ENCODE measurements at places on chromosomes 6 and 20. TPM values are rescaled to one million over a fixed set of nuclear protein-coding genes. Genes with fewer than 3 reads are reported as not detected.

- no peak for DNase-seq
These were observed 59.6 kb downstream of the DHX35 start for GRCh38 chr20:39021748-39022147.

Gene GDAP1L1
- polyA plus RNA-seq: not detected

Gene GPLD1
- polyA plus RNA-seq: 0.41 TPM

DNA sequence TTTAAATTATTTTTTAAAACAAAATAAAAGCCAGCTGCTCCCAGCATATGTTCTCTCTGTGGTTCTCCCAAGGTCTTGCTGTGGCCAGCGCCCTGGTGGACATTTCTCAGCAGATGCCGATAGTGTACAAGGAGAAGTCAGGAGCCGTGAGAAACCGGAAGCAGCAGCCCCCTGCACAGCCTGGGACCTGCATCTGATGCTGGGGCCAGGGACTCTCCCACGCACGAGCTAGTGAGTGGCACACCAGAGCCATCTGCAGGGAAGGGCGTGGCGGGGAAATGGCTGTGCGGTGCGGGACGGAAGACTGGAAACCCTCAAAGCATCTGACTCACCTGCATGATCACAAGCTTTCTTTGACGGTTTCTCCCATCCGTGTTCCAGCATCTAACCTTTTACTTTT, 16.5 kb downstream of the GFRA4 start:
- no peak for DNase-seq

Gene MACROD2
- polyA plus RNA-seq: not detected

Gene DEFB121
- not detected for polyA plus RNA-seq

- no peak for DNase-seq
These were observed 299.7 kb downstream of the QKI start for GRCh38 chr6:163714179-163714578.

Gene GOPC
- polyA plus RNA-seq: 14.4 TPM

GRCh38 chr6:125406741-125407140, 105.0 kb upstream of the HDDC2 start:
- DNase-seq: no peak

- DNase-seq: no peak
These were observed 42.1 kb downstream of the GMDS start for GRCh38 chr6:2203264-2203663.
